ENCODE measurements at places on chromosomes 6 and 20. TPM values are rescaled to one million over a fixed set of nuclear protein-coding genes. Genes with fewer than 3 reads are reported as not detected.

Gene SLC17A3
- total RNA-seq, result not detected

Gene CYP21A2
- 1.3 TPM for total RNA-seq

Gene LIN28B
- total RNA-seq, result 52.7 TPM

Gene PKIB
- total RNA-seq, result 21.9 TPM

Gene MDFI
- not detected for total RNA-seq

Gene ABHD16B
- not detected for total RNA-seq

Gene TRIM15
- total RNA-seq, result 1.2 TPM

Gene ID1
- 167 TPM for total RNA-seq

Gene ATF6B
- 89.7 TPM for total RNA-seq

Gene CENPQ
- 16.4 TPM for total RNA-seq

Gene MAS1L
- not detected for total RNA-seq

Gene MOCS3
- total RNA-seq, result 6.2 TPM

Gene ECT2L
- not detected for total RNA-seq

Gene TGIF2
- 22.5 TPM for total RNA-seq

Gene NUDT3
- 49.8 TPM for total RNA-seq

Gene CABLES2
- total RNA-seq, result 4.2 TPM

Gene FAM210B
- 53.9 TPM for total RNA-seq

Gene PNLDC1
- total RNA-seq, result not detected

Gene PGK2
- not detected for total RNA-seq

Gene C20orf144
- total RNA-seq, result 0.16 TPM

Gene KCNQ2
- 0.13 TPM for total RNA-seq

Gene FOXS1
- not detected for total RNA-seq

Gene PCNA
- 251 TPM for total RNA-seq

Gene SYCP2
- 1.5 TPM for total RNA-seq

Gene WFDC10B
- total RNA-seq, result not detected

Gene PXDC1
- 0.20 TPM for total RNA-seq

Gene LAMA4
- total RNA-seq, result 1.1 TPM

Gene CST4
- total RNA-seq, result not detected

Gene CCDC170
- not detected for total RNA-seq

Gene CAGE1
- total RNA-seq, result 0.11 TPM

Gene XKR7
- not detected for total RNA-seq

Gene NOTCH4
- 2.7 TPM for total RNA-seq

Gene PAK5
- not detected for total RNA-seq

Gene RGS19
- 21.0 TPM for total RNA-seq

Gene RFX6
- not detected for total RNA-seq

Gene ATP6V1G2
- 0.47 TPM for total RNA-seq

Gene FNDC11
- 0.89 TPM for total RNA-seq

Gene TGM3
- not detected for total RNA-seq

Gene OOEP
- not detected for total RNA-seq

Gene PHACTR1
- total RNA-seq, result 25.3 TPM

Gene F13A1
- total RNA-seq, result 0.33 TPM

Gene LMBRD1
- 21.4 TPM for total RNA-seq

Gene DUSP15
- total RNA-seq, result not detected

Gene TAAR6
- not detected for total RNA-seq

Gene TBXT
- not detected for total RNA-seq

Gene PSORS1C2
- not detected for total RNA-seq

Gene PAX1
- total RNA-seq, result not detected

Gene IBTK
- 22.9 TPM for total RNA-seq

Gene LHFPL5
- total RNA-seq, result not detected

Gene FGD2
- total RNA-seq, result not detected

Gene PDYN
- total RNA-seq, result not detected

Gene AKAP7
- total RNA-seq, result 1.6 TPM

Gene OLIG3
- total RNA-seq, result not detected

Gene RNF217
- 26.5 TPM for total RNA-seq

Gene PGC
- 0.81 TPM for total RNA-seq

Gene SLC22A3
- total RNA-seq, result not detected

Gene BMP6
- total RNA-seq, result 0.07 TPM

Gene CCN2
- total RNA-seq, result 0.40 TPM

Gene SPEF1
- not detected for total RNA-seq

Gene TLDC2
- not detected for total RNA-seq

Data from K562 (cell line).